ENCODE measurements at places on chromosomes 16 and 17.

DNA sequence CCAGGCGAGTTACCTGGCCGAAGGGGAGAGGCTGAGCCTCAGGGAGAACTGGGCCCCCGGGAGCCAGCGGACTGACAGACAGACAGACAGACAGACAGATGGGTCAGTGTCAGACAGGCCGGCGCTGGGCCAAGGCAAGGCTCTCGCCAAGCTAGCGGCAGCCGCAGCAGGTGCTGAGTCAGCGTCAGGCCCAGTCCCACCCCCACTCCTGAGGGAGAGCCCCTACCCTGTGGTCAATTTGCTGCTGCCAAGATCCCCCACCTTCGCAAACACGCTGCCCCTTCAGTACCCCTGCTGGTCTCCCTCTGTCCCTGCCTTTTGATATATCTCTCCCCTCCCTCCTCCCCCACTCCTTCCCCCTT lies 1.5 kb downstream of the FGF11 start:
- no peak for DNase-seq

DNA sequence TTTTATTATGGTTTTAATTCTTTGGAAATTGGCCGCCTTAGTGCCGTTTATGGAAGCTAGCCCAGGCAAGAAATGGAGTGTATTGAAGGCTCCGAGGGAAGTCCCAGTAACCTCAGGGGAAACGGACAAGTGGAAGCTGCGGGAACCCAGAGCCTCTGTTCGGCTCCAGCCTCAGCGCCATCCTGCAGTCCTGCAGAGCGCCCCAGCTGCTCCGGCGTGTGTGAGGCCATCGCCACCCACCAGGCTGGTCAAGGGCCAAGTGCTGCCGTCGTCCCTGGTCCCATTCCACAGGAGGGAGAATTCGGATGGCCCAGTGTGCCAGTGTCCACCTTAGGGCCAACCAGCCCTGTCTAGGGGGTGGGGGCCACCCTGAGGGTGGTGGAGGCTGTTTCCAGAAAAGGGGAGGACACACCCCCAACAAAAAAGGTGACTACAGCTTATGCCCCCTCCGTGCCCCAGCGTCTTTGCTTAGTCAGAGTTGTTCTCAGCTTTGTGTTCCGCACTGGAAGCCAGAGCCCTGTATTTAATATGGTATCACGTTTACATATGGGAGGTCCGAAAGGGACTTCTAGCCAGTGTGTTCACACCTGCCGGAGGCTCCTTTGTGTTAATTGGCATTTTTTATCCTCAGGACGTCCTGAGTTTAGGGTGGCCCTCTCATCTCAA lies 13.0 kb downstream of the MGRN1 start:
- no peak for DNase-seq

DNA sequence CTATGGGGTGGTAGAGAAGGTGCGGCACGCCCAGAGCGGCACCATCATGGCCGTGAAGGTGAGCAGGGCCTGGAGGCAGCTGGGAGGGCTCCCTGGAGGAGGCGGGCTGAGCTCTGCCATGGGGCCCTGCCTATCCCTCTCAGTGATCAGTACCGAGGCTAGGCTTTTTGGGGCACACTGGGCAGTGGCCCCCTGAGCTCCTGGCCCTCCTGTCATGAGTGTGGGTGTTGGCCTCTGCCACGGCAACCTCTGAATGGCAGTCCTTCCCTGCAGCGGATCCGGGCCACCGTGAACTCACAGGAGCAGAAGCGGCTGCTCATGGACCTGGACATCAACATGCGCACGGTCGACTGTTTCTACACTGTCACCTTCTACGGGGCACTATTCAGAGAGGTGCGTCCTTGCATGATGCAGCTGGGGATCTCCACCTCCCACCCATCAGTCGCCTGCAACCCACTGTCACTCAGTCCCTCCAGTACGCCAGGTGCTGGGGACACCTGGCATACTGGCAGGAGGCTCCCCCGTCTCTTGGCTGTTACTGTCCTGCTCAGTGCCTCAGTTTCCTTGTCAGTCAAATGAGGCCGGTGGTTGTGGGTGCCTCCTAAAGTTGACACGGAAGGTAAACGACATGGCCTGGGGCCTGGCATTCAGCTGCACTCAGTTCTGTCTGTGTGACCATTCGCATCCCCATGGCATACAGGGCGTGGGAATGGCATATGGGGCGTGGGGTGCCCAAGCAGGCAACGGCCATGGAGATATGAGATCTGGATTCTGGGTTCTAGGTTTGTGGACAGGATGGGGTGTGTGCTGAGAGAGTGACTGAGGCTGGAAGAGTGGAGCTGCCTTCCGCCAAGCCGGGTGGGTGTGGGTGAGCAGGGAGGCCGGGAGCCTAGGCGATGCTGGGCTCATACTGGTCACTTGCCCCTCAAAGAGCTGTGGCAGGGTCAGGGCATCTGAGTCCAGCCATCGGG lies 16.4 kb downstream of the MAP2K3 start:
- DNase-seq: no peak

GRCh38 chr16:49494474-49494873 lies 120.9 kb downstream of the C16orf78 start:
- no peak for DNase-seq

DNA sequence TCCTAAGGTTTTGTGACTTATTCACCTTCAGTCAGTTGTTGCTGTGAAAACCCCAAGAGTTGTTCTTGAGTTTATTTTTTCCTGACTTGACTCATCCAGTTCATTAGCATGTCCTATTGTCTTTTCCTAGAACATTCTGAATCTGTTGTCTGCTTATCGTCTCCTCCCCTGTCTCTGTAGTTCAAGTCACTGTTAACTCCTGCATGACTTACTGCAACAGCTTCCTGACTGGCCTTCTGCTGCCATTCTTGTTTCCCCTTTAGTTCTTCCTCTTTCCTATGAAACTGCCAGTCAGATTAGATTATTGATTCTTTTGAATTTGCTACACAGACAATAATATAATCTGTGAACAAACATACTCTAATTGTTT lies 161.5 kb downstream of the FTO start:
- DNase-seq: no peak

- DNase-seq: no peak
Observed at GRCh38 chr16:56600398-56600999, 7.9 kb upstream of the MT2A start.

GRCh38 chr16:79991969-79992368 lies 391.4 kb upstream of the MAF start:
- DNase-seq: no peak

Data from memory B cell (primary cell).